Activated CD8-positive, alpha-beta memory T cell treated with anti-CD3 and anti-CD28 coated beads for 1 hour (primary cell): ENCODE measurements at places on chromosomes 6 and 20.
A peak's percentile ranks its signal among the peaks of the same experiment; 100 is the strongest.

DNA sequence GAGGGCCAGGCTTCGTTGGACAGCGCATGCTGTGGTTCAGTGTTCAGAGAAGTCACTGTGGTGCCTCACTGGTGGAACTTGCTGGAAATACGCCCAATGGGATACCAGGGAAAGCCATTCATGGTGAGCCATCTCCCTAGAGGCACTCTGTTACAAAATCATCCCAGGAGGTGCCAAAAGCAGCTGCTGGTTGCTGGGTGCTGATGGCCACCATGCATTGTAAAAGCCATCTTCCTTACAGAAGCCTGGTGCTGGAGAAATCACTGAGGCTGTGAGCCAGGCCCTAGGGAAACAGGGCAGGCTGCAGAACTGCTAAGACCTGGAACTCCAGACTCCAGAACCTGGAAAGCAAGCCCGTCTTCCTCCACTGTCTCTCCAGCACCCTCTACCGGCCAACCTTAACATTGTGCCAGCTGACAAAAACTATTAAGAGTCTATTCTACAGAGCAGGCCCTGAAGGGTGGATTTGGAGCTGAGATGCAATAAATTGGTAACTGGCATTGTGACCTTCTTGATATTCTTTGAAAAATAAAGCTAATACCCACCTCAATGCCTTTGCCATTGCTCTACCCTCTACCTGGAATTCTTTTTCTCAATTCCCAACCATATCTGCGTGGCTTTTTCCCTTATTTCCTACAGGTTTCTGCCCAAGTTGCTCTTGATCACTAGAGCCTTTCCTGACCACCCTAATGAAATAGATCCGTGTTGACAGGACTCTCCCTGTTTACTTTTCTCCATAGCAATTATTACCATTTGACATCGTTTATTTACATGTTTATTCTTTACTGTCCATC lies 18.5 kb downstream of the SNRPB start:
- DNase-seq: peak; percentile 22

- no peak for DNase-seq
Measured at GRCh38 chr20:3046677-3047462, 1.0 kb downstream of the MRPS26 start.

DNA sequence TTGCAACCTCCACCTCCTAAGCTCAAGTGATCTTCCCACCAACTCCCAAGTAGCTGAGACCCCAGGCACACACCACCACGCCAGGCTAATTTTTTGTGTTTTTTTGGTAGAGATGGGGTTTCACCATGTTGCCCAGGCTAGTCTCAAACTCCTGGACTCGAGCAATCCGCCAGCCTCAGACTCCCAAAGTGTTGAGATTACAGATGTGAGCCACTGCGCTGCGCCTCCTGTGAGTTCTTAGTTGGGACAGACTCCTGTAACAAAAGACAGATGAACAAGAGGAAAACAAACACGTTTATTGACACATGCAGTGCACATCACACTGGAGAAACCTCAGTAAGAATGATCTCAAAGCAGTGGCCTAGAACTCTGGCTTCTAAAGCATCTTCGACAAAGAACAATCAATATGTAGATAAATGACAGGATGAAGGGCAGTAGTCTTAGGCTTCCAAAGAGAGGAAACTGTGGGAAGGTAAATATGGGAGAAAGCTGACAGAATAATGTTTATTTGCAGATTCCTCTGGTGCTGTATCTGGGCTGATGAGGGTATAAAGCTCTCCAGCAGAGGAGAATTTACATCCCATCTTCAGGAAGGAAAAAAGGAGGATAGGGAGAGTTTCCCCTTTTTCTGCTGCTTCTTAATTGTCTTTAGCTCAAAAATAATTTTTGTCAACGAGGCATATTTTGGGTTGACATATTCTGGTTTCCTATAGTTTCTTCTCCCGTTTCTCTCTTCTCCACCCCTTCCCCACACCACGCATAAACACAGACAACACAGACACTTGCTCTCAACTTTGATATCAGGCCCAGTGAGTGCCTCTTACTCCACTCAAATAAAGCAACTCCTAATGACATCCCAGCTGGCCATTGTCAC lies 84.7 kb upstream of the TNFAIP3 start:
- DNase-seq: no peak

GRCh38 chr6:86459978-86460377 lies 477.4 kb upstream of the HTR1E start:
- DNase-seq: no peak

- DNase-seq: no peak
Measured at GRCh38 chr6:29071831-29072723, 15.0 kb downstream of the OR2B3 start.

- no peak for DNase-seq
Measured at GRCh38 chr6:137724495-137725211, 142.4 kb upstream of the TNFAIP3 start.

DNA sequence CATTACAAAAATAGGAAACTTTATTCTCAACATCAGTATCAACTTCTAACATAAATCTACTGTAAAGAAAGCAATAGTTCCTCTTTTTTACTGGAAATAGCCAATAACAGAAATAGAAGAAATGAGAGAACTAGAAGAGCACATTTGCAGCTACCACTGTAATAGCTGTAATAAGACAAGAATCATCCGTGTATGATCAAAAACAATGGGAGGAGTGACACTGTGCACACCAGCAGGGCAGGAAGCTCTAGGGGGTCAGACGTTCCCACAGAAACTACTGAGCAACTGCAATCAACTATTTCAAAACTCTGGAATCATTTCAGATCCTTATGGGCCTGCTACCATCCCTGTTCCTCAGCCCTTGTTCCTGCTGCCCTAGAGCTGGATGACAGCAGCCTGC lies 43.7 kb downstream of the NINL start:
- no peak for DNase-seq

GRCh38 chr20:62676976-62677375 lies 31.7 kb upstream of the NTSR1 start:
- no peak for DNase-seq

GRCh38 chr6:150672800-150673199 lies 73.1 kb downstream of the PLEKHG1 start:
- DNase-seq: no peak

GRCh38 chr20:61502433-61502832 lies 250.4 kb downstream of the CDH4 start:
- no peak for DNase-seq

- no peak for DNase-seq
Measured at GRCh38 chr6:28373925-28374324, 24.2 kb downstream of the ZKSCAN3 start.

- no peak for DNase-seq
Measured at GRCh38 chr6:55276745-55277530, 50.3 kb upstream of the GFRAL start.

- no peak for DNase-seq
Measured at GRCh38 chr6:7974938-7975763, 64.6 kb upstream of the TXNDC5 start.

DNA sequence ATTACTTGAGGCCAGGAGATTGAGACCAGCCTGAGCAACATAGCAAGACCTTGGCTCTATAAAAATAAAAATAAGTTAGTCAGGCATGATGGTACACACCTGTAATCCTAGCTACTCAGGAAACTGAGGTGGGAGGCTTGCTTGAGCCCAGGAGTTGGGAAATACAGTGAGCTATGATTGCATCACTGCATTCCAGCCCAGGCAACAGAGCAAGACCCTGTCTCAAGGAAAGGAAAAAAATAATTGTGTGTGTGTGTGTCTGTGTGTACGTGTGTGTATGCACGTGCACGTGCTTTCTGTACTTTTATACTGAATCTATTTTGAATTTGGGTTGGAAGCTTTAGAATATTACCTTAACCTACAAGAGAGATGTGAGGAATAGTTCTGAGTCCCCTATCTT lies 58.9 kb downstream of the KIZ start:
- no peak for DNase-seq

GRCh38 chr6:154595538-154595937 lies 85.1 kb upstream of the CNKSR3 start:
- no peak for DNase-seq

DNA sequence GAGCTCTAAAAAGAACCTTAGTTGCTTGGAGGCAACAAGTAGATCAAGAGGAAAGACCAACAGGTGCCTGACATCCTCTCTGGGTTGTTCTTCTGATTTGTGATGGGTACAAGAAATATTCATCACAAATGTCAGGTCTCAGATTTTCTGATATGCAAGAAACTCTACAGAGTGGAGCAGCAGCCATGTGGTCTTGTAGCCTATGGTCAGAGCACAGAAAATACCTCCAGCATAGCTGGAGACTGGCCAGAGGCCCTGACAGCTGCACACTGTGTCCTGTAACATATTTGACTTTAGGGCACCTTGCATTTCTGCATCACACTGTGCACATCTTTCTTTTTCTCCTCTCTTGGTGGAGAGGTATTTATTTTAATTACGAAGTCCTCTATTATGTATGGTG lies 116.3 kb downstream of the GMPR start:
- no peak for DNase-seq

GRCh38 chr20:43752051-43752360 lies 25.2 kb upstream of the GTSF1L start:
- DNase-seq: no peak

DNA sequence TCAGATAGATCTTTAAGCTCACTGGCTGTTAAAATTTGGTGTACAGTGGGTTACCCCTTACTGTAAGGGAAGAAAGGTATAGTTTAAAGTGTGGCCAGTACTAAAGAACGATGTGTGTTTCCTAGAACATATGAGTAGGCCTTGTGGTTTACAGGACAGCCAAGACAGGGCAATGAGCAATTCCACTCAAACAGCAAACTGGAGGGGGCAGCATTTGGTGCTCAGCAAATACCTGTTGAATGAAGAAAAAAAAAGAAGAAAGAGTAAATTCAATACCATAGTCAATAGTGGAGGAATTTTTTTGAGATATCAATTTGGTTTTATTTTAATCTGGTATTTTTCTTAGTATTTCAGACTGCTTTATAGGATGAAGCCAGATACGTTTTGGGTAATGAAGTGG lies 3.8 kb upstream of the NCOA5 start:
- no peak for DNase-seq

- DNase-seq: no peak
Measured at GRCh38 chr20:32052090-32052777, at the start of gene HCK. TSS of gene HCK (plus strand) at chr20:32052242.

DNA sequence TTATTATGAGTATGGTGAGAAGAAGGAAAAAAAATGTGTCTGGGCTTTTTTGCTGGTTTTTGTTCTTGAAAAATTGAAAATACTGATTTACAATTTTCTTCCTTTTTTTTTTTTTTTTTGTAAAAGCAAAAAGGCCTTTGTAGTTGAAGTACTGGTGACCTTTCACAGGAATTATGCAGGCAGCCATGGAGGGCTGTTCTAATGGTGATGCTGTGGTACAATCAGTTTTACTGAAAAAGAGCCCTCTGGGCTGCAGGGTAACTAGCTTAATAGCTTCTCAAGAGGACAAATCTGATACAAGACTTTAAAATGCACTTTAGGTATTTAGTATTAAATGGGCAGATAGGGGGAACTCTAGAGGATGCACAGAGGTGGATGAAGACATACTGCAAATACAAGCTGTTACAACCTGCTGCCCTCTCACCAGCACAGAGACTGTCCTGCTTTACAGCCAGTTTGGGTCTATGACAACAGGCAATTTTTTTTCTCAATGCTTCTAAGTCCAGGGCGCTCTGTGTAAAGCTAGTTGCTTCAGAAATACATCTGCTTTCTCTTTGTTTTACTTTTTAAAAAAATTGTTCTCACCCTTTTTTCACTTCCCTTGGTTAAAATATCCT lies 61.6 kb upstream of the HS3ST5 start:
- no peak for DNase-seq

DNA sequence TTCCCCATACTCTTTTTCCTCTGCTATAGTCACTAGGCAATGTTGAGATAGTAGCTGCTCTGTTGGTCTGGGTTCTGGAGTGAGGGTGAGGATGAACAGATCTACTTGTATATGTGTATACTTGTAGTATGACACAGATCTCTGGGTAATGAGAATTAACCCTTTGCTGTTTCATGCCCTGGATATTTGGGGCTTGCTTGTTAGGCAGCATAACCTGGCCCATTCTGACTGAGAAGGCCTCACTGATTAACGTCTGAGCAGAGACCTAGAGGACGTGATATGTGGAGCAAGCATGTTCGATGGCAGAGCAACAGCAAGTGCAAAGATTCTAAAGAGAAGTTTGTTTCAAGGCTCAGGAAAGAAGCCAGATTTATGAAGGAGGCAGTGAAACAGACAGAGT lies 94.4 kb downstream of the TRMT6 start:
- DNase-seq: no peak

GRCh38 chr6:90230548-90231215 lies 66.0 kb downstream of the BACH2 start:
- DNase-seq: no peak

DNA sequence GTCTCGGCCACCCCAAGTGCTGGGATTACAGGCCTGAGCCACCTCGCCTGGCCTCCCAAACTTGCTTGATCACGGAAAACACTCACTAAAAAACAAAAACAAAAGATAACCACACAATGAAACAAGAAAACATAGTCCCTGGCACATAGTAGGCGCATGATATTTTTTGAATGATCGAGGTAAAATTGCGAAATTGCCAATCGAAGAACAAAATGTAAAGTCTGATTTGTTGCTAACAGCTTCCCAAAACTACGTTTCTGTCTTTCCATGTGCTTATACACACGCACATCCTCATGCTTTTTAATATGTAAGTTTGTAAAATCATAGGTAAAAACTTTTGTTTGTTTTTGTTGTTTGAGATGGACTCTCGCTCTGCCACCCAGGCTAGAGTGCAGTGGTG lies 168.5 kb upstream of the SALL4 start:
- DNase-seq: no peak

GRCh38 chr20:10573273-10573950 lies 100.4 kb downstream of the JAG1 start:
- no peak for DNase-seq

DNA sequence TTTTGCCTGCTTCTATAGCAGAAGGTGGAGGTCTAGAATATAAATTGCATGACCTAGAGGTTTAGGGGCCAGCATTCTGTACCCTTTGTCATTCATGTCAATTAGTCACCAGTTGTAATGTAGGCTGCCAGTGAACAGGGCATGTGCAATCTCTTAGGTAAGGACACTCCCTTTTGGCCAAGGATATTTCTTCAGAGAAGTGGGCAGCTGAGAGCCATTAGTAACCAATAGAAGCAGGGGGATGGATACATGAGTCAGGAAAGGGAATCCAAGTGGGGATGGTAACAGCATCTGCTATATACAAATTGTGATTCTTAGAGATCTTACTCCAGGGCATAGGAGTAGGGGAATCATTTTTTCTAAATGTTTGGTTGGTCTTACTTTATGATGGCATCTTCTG lies 494.2 kb upstream of the JAG1 start:
- DNase-seq: no peak

DNA sequence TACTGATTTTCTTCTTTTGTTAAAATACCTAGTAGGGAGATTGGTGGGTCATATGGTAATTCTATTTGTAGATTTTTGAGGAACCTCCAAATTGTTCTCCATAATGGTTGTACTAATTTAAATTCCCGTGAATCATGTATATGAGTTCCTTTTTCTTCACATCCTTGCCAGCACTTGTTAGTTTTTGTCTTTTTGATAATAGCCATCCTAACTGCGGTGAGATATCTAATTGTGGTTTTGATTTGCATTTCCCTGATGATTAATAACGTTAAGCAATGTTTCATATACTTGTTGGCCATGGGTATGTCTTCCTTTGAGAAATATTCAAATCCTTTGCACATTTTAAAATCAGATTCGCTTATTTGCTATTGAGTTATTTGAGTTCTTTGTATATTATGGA lies 110.9 kb downstream of the JAG1 start:
- no peak for DNase-seq
